ENCODE measurements at places on chromosomes 1 and 21. TPM values are rescaled to one million over a fixed set of nuclear protein-coding genes. Genes with fewer than 3 reads are reported as not detected.

Gene ELF3
- 1,050 TPM for total RNA-seq

Gene CALML6
- 0.91 TPM for total RNA-seq

Gene IL19
- total RNA-seq = not detected

Gene PCAT6
- not detected for total RNA-seq

Gene ZSCAN20
- 4.2 TPM for total RNA-seq

Gene RBP7
- total RNA-seq = not detected

Gene FMO5
- total RNA-seq = 1.4 TPM

Gene TAL1
- total RNA-seq = not detected

Gene LCE1C
- not detected for total RNA-seq

Gene KIAA0319L
- total RNA-seq = 33.9 TPM
